Motor neuron (in vitro differentiated cells): ENCODE measurements at places on chromosomes 7 and 10.
A peak's percentile ranks its signal among the peaks of the same experiment; 100 is the strongest.

DNA sequence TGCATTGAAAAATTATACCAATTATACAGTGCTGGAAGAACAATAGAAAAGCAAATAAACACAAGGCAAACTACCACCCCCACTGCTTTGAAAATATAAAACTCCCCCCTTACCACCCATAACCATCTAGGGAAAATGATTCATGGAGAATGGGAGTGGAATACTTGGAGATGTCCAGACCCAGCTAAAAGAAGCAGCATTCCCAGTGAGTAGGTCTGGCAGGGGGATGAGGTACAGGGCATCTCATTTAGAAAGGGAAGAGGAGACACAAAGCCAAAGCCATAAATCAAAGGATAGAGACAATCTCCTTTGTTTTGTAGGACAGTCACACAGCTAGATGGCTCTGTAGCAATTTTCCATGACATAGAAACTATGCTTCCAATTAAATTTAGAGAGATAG lies 36.0 kb upstream of the DGKI start:
- peak; percentile 12 for ATAC-seq

- peak; percentile 64 for ATAC-seq
Observed at GRCh38 chr7:86643561-86644281, at the start of gene GRM3. GRM3 (plus strand) TSS chr7:86643909; CDS start chr7:86765146, 121,237 bp downstream.

DNA sequence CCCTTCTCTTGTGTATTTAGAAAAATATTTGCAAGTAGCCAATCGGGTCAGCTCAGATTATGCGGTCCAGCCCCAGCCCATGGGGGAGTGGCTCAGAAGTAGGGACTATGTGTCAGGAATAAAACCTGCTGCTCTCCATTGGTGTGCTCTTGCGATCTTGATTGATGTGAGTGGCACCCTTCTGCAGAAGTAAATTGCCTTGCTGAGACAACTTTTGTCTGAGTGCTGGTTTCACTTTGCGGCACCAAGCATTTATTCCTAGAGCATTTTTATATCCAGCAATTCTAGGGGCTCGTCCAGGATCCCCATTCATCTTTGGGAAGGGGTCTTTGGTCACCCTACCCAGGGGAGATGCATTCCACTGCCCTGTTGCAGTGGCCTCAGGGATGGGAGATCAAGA lies 26.1 kb upstream of the FAM221A start:
- no peak for ATAC-seq

DNA sequence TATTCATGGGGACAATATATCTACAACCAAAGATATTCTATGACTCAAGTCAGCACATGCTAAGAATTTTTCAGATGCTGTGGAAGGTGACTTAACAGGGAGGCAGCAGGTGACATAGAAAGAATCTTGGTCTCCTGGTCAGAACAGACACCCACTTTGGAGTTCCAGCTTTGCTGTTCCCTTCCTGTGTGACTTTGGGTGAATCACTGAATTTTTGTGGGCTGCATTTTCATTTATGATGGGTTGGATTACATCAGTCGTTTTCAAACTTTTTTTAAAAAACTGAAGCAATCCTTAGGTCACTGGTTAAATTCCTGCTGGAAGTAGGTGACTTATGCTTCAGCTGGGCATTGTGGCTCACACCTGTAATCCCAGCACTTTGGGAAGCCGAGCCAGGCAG lies 24.9 kb downstream of the RGR start:
- ATAC-seq, result no peak

GRCh38 chr10:129098517-129098916 lies 368.5 kb upstream of the MGMT start:
- ATAC-seq, result no peak

GRCh38 chr7:153320681-153321080 lies 561.1 kb downstream of the ACTR3B start:
- no peak for ATAC-seq

DNA sequence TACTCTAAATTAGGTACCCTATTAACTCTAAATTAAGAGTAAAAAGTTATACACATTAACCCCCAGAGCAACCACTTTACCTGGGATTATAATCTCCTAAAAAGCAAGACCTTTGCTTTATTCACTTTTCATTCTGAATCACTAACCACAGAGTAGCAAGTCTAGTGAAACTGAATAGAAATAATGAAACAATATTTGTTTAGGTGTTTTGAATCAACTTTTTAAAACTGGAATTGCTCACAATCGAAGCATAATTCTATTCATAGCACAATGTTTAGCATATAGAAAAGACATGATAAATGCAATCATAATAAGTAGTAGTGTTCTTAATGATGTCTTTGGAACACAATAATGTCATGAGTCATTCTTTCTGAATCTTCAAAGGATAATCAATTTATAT lies 37.0 kb upstream of the CASD1 start:
- ATAC-seq, result no peak
